ENCODE measurements at places on chromosomes 1 and 21.

GRCh38 chr1:224064150-224064549 is 49.8 kb upstream of the FBXO28 start:
- no peak for DNase-seq

DNA sequence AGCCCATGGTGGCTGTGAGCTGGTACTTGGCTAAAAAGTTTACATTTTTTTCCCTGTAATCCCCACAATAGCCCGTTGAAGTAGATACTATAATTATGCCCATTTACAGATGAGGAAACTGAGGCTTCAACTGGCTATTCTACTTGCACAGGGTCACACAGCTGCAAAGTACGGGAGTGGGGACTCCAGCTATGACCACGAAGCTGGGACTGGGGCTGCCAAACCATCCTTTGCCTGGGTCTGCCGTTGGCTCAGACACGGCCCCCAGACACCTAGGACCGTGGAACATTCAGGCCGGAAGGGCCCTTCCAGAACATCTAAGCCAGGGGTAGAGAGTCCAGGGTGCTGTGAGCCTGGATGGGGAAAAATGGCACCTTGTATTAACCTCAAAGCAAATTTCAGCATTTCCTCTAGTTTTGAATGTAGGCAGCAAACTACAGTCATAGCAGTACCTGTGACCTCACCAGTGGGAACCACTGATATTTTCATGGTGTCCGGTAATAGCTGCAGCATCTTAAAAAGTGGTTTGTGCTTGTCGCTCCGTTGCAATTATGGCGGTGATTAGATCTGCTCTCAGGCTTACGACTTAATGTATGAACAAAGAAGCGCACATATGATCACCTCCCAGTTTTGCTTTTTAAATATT is 4.3 kb downstream of the TP73 start:
- no peak for DNase-seq

GRCh38 chr1:206897175-206897574 is at the start of gene IL24:
Gene IL24 (plus strand): TSS chr1:206897443. CDS start chr1:206897833, 390 bp downstream.
- no peak for DNase-seq

- no peak for DNase-seq
Observed at GRCh38 chr1:236024641-236025040, 40.2 kb downstream of the NID1 start.

- no peak for DNase-seq
Observed at GRCh38 chr1:205923651-205924459, 19.4 kb downstream of the SLC26A9 start.
